Stimulated activated CD4-positive, alpha-beta T cell treated with anti-CD3 and anti-CD28 coated beads, TNF-alpha, amount 100 ng/mL, for 4 hours (primary cell): ENCODE measurements at places on chromosomes 12 and 14.

GRCh38 chr14:24108336-24108874 lies 6.2 kb upstream of the DCAF11 start:
- DNase-seq = no peak

DNA sequence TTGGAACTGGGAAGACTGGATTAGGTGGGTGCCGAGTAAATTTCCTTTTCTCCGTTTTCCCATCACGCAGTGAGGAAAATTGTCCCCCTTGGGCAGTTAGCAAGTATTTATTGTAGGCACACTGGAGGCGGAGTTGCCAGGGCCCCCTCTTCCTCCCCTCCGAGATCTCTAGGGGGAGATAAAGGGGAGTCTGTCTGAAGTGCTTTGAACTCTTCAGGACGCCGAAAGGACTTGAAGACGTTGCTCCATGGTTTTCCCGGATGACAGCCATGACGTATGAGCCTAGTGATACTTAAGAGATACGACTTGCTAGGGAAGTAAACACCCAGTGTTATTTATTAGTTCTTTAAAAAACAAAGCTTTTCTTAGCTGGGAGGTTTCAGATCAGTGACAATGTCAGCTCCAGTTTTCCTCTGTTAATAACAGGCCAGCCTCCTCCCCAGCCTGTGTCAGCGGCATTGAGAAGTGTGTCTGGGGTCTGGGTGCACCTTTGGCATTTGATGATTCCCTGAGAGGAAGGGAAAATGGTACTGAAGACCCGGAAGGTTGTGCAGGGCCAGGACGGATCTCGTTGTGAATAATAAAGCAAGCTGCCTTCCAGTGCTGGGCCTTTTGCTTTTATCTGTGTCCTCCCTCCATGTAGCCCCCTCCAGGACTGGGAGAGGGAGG lies 78.7 kb downstream of the TSPAN9 start:
- DNase-seq = no peak

- no peak for DNase-seq
Measured at GRCh38 chr12:47194501-47194900, 114.7 kb upstream of the AMIGO2 start.

GRCh38 chr12:92226071-92226661 lies 80.5 kb upstream of the BTG1 start:
- DNase-seq = no peak

GRCh38 chr14:50301914-50302313 lies 10.1 kb downstream of the L2HGDH start:
- no peak for DNase-seq

- DNase-seq = no peak
Measured at GRCh38 chr12:12331896-12332295, 18.1 kb downstream of the MANSC1 start.

DNA sequence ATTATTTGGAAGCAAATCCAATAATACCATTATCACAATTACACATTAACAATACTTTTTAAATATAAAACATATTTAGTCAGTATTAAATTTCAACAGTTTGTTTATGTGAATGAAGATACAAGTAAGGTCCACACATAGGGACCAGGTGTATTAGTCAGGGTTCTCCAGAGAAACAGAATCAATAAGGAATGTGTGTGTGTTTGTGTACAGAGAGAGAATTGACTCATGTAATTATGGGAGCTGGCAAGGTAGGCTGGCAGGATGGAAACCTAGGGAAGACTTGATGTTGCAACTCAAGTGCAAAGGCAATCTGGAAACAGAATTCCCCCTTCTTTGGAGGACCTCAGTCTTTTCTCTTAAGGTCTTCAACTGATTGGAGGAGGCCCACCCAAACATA lies 123.2 kb upstream of the OTX2 start:
- DNase-seq = no peak

DNA sequence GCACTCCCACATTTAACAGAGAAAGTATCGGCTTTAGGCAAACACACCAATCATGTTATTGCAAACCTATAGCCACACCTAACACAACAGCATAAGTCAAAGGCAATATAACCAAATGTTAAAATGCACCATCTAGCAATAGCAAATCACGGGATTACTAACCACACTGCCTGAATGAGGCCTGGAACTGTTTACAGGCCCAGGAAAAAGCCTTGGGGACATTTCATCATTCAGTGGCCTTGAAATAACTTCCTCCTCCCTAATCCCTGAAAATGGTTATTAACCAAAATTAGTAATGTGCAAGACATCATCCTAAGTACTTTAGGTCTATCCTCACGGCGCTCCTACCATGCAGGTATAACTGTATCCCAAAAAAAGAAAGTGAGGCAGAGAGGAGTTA lies 2.3 kb downstream of the GALC start:
- DNase-seq = no peak

- DNase-seq = no peak
Measured at GRCh38 chr12:107415071-107415470, 270.5 kb upstream of the PWP1 start.

GRCh38 chr12:93753285-93753684 lies 76.1 kb downstream of the CRADD start:
- no peak for DNase-seq

DNA sequence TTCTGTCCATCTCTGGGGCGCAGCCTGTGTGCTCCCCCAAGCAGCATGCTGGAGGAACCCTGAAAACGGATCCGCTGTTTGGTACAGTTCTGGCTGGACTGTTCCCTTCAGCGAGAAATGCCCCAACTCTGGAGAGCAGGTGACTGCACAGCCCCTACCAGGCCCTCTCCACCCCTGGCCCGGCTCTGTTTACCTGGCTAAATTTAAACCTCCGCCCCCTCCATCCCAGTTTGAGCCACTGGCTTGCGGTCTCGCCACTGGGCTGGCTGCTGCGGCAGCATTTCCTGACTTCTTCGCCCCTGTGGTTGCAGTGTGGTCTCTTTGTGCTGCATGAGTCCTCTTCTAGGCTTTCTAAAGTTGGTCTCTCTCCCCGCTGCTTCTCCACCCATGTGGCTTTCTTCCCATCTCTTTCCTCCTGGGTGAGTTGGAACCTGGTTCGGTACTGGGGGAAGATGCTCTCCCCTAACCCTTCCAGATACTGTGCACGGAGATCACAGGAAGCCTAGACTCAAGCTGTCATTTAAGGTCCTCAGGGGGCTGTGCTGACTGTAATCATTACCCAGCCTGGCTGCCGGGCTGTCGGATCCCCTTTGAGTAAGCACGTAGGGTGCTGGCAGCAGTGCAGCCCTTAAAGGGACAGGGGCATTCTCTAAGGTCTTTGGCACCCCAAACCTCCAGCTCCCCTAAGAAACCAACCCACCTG lies 60.6 kb downstream of the FBXL14 start:
- DNase-seq = no peak

DNA sequence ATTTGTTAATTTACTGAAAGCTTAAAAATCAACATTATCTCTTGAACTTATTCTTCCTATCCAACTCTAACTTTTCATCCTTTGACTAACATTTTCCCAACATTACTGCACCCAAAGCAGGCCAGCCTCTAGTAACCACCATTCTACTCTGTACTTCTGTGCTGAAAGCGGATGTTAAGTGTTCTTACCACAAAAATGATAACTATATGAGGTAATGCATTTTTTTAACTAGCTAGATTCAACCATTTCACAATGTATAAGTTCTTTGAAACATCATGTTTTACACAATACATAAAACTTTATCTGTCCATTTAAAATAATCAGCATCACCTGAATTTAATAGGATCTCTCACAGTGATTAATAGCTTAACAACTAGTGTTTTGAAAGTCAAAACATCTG lies 468.5 kb upstream of the MGAT4C start:
- no peak for DNase-seq

- no peak for DNase-seq
Measured at GRCh38 chr12:4819654-4820053, 90.1 kb upstream of the KCNA1 start.

GRCh38 chr12:57754411-57755193 lies at the start of gene MARCHF9:
MARCHF9 (plus strand) TSS chr12:57755103; CDS start chr12:57755529, 426 bp downstream.
- peak; percentile 77 for DNase-seq

GRCh38 chr14:50714450-50715073 lies 46.5 kb upstream of the SAV1 start:
- DNase-seq = no peak

DNA sequence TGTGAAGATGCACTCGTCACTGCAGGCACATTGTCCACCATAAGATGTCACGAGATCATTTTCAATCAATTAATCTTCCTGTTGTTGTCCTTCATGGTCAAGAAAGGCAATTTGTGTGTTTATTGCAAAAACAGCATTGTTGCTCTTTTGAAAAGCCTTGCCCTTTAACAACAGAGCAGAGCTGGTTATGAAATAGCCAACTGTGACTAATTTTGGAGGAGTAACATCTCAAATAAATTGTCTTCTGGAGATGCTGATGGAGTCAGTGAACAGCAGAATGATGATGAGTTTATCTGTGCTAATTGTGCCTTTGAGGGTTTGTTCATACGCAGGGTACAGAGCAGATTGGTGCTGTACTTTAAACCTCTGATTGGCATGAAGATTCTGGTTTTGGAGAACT lies 88.3 kb upstream of the E2F7 start:
- no peak for DNase-seq

DNA sequence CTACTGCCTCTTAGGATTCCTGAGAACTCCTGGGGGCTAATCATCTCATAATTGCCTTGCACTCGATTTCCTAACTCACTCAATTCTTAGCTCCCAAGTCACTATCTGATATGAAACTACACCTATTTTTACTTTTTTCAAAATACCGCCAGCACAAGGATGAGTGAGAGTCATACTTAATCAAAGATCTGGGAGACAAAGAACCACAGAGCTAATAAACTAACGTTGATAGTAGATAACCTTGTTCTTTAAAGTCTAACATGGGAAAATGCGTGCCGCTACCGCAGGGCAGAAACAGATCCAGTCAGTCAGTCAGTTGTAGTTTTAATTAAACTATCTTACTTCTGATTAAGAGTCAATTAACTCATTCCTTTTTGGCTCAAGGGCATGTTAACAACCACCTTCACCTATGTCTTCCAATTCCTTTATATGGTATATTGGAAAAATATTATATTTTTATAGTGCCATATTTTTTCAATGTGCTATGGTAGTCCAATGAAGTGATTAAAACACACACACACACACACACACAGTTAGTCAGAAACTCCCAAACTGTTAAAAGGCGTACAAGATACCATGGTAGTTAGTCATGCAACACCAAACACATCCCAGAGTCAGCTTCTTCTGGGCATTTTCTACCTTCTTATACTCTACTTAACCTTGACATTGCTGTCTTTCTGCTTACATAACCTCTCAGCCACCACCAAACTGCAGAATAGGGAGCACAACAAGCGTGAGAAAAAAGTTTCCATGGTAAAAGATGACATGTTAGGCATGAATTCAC lies 114.0 kb downstream of the KLHL28 start:
- DNase-seq = no peak

DNA sequence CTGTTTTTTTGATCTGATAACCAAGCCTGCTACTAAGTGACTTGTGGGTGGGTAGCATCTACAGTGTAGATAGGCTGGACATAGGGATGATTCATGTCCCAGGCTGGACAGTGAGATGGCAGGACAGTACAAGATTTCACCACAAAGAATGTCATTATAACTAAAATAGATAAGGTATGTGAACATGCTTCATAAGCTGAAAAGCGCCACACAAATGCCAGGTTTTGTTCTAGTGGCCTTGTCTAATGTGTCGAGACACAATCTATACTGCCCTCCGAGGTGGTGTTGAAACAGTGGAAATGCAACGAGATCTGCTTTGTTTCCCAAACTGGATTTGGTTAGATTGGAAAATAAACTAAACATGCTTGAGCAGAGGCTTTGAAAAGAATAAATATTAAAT lies 4.4 kb downstream of the LGALS3 start:
- DNase-seq = no peak

DNA sequence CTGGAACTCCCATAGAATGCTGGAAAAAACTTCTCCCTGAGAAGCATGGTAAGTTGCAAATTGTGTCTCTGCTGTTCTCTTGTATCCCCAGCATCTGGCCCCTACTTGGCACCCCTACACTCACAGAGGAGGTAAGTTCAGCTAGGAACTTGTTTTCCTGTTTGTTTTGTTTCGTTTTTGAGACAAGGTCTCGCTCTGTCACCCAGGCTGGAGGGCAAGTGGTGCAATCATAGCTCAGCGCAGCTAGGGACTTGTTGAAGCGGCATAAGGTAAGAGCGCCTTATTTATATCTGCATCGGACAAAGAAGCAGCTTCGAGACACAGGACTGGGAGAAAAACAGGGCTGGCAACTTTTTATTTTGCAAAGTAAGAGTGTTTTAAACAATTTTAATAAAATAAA lies 18.5 kb upstream of the ANO2 start:
- DNase-seq = no peak

DNA sequence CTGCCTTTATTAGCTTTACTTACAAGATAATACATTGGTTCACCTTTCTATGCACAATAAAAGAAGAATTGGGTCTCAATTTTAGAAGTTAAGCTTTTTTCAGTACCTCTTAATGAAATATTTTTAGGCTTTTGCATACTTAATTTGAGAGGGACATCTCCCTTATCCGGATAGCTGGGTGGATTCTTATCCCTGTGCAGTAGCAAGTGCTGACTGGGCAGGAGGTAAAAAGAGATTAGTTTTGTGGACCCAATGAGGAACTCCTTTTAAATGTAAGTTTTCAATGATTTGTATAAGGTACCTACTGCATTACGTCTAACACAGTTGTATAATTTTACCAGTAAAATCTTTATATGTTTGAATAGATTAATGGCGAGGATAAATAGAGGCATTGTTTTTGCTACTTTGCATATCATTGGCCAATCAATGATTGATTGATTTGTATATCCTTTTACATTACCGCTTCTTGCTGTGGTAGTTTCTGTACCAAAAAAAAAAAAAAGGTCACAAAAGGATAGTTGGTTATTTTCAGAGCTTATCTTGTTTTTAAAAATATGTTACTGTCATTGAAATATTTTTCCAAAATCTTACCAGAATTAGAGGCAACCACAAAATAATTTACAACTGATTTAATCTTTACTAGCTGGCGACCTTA lies 2.2 kb downstream of the CPSF6 start:
- DNase-seq = no peak

DNA sequence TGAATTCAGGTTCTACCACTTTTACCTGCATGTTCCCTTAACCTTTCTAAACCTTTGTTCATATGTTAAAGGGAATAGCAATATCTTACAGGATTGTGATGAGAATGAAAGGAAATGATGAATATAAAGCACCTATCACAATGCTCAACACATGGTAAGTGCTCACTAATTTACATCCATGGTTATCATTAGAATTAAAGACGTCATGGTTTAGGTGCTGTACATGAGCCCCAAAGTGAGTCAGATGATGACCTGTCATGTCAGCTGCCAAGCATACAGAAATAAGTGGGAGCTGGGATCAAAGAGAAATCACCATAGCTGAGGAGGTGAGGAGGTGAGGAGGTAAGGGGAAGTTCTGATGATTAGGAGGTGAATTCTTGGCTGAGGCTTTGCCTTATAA lies 135.9 kb upstream of the ATP2B1 start:
- no peak for DNase-seq

- DNase-seq = no peak
Measured at GRCh38 chr12:42892702-42893551, 303.4 kb upstream of the PRICKLE1 start.
